Testis (tissue), 5 donors: ENCODE measurements at places on chromosomes 3 and 15. TPM values are rescaled to one million over a fixed set of nuclear protein-coding genes. Genes with fewer than 3 reads are reported as not detected.

ONECUT1 gene
- polyA plus RNA-seq: 3.6 TPM

EIF4E3 gene
- polyA plus RNA-seq: 10.4 TPM

CHRM5 gene
- polyA plus RNA-seq: 1.3 TPM

SMAD3 gene
- polyA plus RNA-seq: 11.4 TPM

DNASE1L3 gene
- 8.2 TPM for polyA plus RNA-seq

NRG4 gene
- polyA plus RNA-seq: 21.2 TPM

SLC12A1 gene
- 1.2 TPM for polyA plus RNA-seq

ITIH1 gene
- polyA plus RNA-seq: 2.9 TPM

CAPN3 gene
- 53.0 TPM for polyA plus RNA-seq

C2CD4A gene
- polyA plus RNA-seq: 0.08 TPM

CAMKV gene
- polyA plus RNA-seq: 4.0 TPM

SLC22A13 gene
- 1.1 TPM for polyA plus RNA-seq

SLC15A2 gene
- polyA plus RNA-seq: 11.8 TPM

AGBL1 gene
- polyA plus RNA-seq: 0.70 TPM

CPNE9 gene
- 1.3 TPM for polyA plus RNA-seq

STAB1 gene
- polyA plus RNA-seq: 41.7 TPM

CCR9 gene
- 0.25 TPM for polyA plus RNA-seq

EPHB3 gene
- 2.6 TPM for polyA plus RNA-seq

ZNF385D gene
- 57.0 TPM for polyA plus RNA-seq
